ENCODE measurements at places on chromosomes 12 and 14. TPM values are rescaled to one million over a fixed set of nuclear protein-coding genes. Genes with fewer than 3 reads are reported as not detected.

TCHP gene
- 19.9 TPM for total RNA-seq

DDX55 gene
- 17.1 TPM for total RNA-seq

OASL gene
- total RNA-seq: 0.61 TPM

DBX2 gene
- total RNA-seq: not detected

HNRNPC gene
- 427 TPM for total RNA-seq

AICDA gene
- not detected for total RNA-seq

LBHD2 gene
- total RNA-seq: not detected

BATF gene
- 1.4 TPM for total RNA-seq

CAPRIN2 gene
- 17.2 TPM for total RNA-seq

AQP5 gene
- 0.50 TPM for total RNA-seq

DNA sequence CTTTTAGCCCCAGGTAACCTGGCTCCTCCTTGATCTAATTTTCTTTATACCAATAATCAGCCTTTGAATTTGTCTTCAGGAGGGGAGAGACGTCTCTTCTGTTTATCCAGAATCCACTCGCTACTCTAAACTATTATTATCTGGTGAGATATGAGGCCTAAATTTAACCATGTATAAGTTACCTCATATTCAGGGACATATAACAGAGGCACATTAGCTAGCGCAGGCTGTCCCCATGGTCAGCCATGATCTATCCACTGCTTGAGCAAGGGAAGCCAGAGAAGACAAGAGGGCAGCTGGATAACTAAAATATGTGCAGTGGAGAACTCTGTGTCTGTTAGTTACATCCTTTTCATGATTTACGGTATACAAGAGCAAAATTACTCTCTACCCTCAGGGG, 481.0 kb downstream of the RAD51B start:
- no peaks in the 10 kb centered on the region for H3K36me3 ChIP-seq
- H3K4me1 ChIP-seq: peaks cover 17% of the 10 kb centered on the region
- H3K4me3 ChIP-seq: no peak overlapping the region

- no peaks in the 10 kb centered on the region for H3K36me3 ChIP-seq
- no peak overlapping the region for H3K27ac ChIP-seq
- no peak for DNase-seq
Measured at GRCh38 chr12:63804746-63805145, 25.0 kb downstream of the RXYLT1 start.

- no peaks in the 10 kb centered on the region for H3K4me1 ChIP-seq
- no peaks in the 10 kb centered on the region for H3K36me3 ChIP-seq
- no peaks in the 10 kb centered on the region for H3K27me3 ChIP-seq
- no peak for DNase-seq
- no peak overlapping the region for H3K4me3 ChIP-seq
Measured at GRCh38 chr12:67484791-67485480, 163.6 kb upstream of the DYRK2 start.

DNA sequence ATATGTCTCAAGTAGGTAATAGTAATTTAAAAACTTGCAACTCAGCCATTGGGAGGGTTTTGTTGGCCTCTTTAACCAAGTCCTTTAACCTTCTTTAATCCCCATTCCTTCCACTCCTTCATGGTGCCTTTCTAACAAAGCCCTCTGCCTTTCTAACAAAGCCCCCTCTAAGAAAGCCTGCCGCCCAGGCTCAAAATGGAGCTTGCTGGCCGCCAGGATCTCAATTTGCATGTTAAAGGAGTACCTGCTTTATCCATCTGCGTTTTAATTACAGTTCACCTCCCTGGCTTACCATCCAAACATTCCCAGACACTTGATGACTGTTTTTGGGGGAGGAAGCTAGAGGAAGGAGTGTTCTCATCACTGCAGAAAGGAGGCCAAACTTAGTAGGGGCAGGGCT, 183.4 kb downstream of the PTPN11 start:
- H3K4me3 ChIP-seq: no peak overlapping the region
- DNase-seq: no peak
- H3K36me3 ChIP-seq: no peaks in the 10 kb centered on the region
- no peak overlapping the region for H3K27ac ChIP-seq
- H3K4me1 ChIP-seq: no peaks in the 10 kb centered on the region

GRCh38 chr14:33880330-33880729, 70.5 kb downstream of the EGLN3 start:
- no peak overlapping the region for H3K27ac ChIP-seq
- H3K36me3 ChIP-seq: no peaks in the 10 kb centered on the region
- H3K4me3 ChIP-seq: no peak overlapping the region
- no peak for DNase-seq
- H3K27me3 ChIP-seq: no peaks in the 10 kb centered on the region

DNA sequence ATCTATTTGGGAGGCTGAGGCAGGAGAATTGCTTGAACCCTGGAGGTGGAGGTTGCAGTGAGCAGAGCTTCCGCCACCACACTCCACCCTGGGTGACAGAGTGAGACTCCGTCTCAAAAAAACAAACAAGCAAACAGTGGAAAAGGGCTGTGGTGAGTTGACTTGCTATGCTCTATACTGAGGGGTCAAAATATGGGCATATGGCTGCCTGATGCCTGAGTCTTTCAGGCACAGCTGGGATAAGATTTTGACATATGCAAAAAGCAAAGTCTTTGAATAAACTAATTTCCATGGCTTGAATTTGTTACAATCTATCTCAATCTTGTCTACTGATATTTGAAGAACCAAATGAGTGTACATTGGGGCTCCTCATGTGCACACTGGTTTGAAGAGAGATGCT, 40.4 kb upstream of the BICD1 start:
- H3K4me1 ChIP-seq: peaks cover 4% of the 10 kb centered on the region
- H3K36me3 ChIP-seq: no peaks in the 10 kb centered on the region
- no peak overlapping the region for H3K27ac ChIP-seq

DNA sequence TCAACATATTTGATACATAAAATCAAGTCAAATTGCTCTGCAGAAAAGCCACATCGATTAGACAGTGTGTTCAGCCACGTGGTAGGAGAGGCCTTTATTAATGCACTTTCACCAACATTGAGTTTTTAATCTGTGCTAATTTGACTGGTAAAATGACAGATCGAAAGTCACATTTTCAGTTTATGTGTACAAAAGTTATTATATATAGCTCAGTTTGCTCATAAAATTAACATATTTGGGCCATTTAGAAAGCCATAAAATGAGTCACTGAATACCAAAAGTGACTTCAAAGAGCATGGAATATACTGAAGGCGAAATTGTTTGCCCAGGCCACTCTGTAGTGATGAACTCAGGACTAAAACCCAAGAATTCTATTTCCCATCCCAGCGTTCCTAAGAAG, 26.0 kb downstream of the C12orf42 start:
- no peaks in the 10 kb centered on the region for H3K27me3 ChIP-seq

GRCh38 chr12:22743700-22744099, 118.7 kb downstream of the ETNK1 start:
- H3K27ac ChIP-seq: no peak overlapping the region
- DNase-seq: no peak
- H3K4me3 ChIP-seq: no peak overlapping the region
- no peaks in the 10 kb centered on the region for H3K27me3 ChIP-seq
- peaks cover 2% of the 10 kb centered on the region for H3K4me1 ChIP-seq

GRCh38 chr14:99231850-99232713, 39.9 kb downstream of the BCL11B start:
- DNase-seq: peak; percentile 53
- no peak overlapping the region for H3K4me3 ChIP-seq
- no peak overlapping the region for H3K27ac ChIP-seq

- H3K27me3 ChIP-seq: no peaks in the 10 kb centered on the region
- no peak overlapping the region for H3K27ac ChIP-seq
- peak overlapping the region; percentile 4 for H3K4me3 ChIP-seq
Measured at GRCh38 chr12:8038659-8039114, 6.2 kb downstream of the FOXJ2 start.

DNA sequence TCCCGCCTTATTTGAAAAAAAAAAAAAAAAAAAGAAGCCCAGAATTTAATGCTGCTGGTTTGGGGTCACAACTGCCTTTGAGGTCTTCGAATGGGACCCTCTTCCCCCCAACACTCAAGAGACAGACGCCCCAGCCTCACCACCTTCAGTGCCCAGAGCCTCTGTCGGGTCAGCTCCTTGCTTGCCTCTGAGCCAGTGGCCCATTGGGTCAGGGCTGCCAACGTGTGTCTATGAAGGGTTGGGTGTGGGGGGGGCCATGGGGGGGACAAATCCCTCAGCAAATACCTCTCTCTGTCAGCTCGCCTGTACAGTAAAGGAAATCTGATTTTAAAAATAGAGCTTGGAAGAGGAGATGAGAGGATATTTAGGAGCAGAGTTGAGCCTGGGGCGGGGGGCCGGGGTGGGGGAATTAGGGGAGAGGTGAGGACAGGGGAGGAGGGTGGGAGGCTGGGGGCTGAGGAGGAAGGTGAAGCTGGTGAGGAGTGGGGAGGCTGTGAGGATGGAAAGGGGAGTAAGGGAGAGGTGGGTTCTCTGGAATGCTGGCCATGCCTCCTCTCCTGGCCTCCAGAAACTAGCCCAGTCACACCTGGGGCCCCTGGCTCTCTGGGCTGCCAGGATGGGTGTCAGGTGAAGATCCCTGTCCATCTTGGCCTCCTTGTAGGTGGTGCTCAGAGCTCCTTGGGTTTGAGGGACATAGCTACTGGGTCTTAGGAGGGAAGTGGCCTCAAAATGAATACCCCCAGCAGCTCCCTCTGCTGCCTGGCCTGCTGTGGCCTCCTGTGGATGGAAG, 13.3 kb downstream of the RTL1 start:
- no peak for DNase-seq
- H3K27me3 ChIP-seq: no peaks in the 10 kb centered on the region
- H3K36me3 ChIP-seq: no peaks in the 10 kb centered on the region

GRCh38 chr12:57010627-57011247, 4.4 kb upstream of the ZBTB39 start:
- H3K27ac ChIP-seq: no peak overlapping the region
- H3K4me1 ChIP-seq: peaks cover 2% of the 10 kb centered on the region
- no peak overlapping the region for H3K4me3 ChIP-seq
- no peak for DNase-seq
- H3K27me3 ChIP-seq: no peaks in the 10 kb centered on the region

DNA sequence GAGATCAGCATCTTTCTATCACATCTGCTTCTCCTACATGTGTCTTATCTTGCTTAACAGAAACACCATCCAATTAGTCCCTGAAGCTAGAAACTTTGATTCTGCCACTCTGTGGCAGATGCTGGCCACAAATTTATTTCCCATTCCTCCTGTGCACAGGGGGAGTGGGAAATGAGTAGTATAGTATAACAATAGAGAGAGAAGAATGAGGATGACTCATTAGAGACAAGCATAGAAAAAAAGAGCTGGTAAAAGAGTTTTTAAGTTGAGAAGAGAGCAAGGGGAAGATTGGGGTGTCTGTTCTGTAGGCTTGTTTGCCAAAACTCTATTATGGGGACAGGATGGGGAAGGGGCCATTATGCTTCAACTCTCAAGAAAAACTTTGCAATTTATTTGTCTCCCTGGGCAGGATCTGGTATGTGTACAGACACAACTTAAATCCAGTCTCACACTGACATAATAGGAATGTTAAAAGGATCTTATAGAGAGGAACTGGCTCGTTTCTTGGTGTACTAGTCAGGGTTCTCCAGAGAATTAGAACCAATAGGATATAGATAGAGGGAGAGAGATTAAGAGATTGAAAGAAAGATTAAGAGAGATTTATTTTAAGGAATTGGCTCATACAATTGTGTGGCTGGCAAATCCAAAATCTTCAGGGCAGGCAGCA, 142.6 kb upstream of the CPSF6 start:
- H3K4me1 ChIP-seq: peaks cover 19% of the 10 kb centered on the region
- H3K4me3 ChIP-seq: no peak overlapping the region

GRCh38 chr14:83047059-83047830, 1513.6 kb upstream of the SEL1L start:
- H3K4me1 ChIP-seq: no peaks in the 10 kb centered on the region
- H3K4me3 ChIP-seq: no peak overlapping the region
- no peaks in the 10 kb centered on the region for H3K36me3 ChIP-seq
- no peak for DNase-seq

DNA sequence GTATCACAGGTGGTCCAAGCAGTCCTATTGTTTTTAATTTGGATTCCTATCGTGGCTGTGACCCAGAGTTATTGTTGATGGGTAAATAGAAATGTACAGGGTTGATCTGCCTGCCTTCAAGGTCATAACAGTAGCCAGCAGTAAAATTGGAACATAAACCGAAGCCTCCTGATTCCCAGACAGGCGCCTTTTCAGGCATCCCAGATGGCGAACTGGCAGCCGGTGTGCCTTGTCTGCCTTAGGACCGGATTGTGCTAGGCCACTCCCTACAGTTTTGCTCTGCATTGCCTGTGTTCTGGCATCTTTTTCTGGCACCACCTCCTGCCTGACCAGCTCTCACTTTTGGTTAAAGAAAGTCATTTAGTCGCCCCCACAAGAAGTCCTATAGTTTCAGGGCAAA, 22.2 kb downstream of the TMEM117 start:
- no peak overlapping the region for H3K4me3 ChIP-seq
- no peaks in the 10 kb centered on the region for H3K4me1 ChIP-seq
- no peaks in the 10 kb centered on the region for H3K36me3 ChIP-seq
- H3K27ac ChIP-seq: no peak overlapping the region
- no peak for DNase-seq

- H3K27ac ChIP-seq: no peak overlapping the region
- no peak for DNase-seq
Measured at GRCh38 chr14:57769863-57770523, 95.9 kb downstream of the SLC35F4 start.

DNA sequence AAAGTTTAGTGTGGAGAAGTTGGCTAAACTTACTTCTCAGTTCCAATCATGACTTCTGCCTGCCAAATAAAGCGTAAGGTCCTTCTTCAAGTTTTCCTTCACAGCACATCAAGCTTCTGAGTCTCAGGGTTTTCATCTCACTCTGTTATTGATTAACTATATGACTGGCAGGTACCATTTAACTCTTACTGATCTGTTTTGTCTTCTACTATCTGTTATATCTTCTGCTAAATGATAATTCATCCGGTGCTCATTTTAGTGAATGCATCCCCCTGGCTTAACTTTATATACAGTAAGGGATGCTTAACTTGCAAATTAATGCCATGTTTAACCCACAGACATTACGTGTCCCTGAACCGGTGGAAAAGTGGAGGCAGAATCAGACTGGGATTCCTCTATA, 20.7 kb downstream of the LGR5 start:
- DNase-seq: no peak
- no peak overlapping the region for H3K4me3 ChIP-seq
- H3K27me3 ChIP-seq: no peaks in the 10 kb centered on the region
- no peaks in the 10 kb centered on the region for H3K36me3 ChIP-seq
- H3K27ac ChIP-seq: no peak overlapping the region

- no peak overlapping the region for H3K27ac ChIP-seq
- no peaks in the 10 kb centered on the region for H3K4me1 ChIP-seq
- H3K36me3 ChIP-seq: no peaks in the 10 kb centered on the region
- no peaks in the 10 kb centered on the region for H3K27me3 ChIP-seq
- no peak overlapping the region for H3K4me3 ChIP-seq
Measured at GRCh38 chr14:22641846-22642245, 2.3 kb downstream of the OR6J1 start.

Measured in ovary (tissue), 10 donors.